ENCODE measurements at places on chromosomes 2 and 18.

GRCh38 chr2:241821460-241822263 is 12.7 kb downstream of the NEU4 start:
- DNase-seq, result no peak

GRCh38 chr2:20868377-20868776 is 45.5 kb upstream of the LDAH start:
- DNase-seq, result peak; percentile 20

- no peak for DNase-seq
These were observed 225.3 kb downstream of the AGPS start for GRCh38 chr2:177617849-177618248.

DNA sequence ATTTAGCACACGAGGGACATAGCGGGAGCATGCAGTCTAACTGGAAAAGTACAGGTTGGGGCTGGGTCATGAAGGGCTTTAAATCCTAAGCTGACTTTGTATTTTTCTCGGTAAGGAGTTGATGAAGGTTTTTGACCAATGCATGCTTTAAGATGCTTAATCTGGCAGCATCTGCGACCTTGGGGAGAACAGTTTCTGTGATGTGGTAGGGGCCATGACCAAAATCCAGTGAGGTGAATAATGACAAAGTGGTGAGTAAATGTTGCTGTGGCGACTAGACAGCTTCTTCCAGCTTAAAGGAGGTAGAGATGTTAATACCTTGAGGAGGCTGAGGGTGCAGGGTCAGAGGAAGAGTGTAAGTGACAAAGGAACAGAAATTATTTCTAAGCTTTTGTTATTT is 174.6 kb upstream of the ALPP start:
- no peak for DNase-seq

DNA sequence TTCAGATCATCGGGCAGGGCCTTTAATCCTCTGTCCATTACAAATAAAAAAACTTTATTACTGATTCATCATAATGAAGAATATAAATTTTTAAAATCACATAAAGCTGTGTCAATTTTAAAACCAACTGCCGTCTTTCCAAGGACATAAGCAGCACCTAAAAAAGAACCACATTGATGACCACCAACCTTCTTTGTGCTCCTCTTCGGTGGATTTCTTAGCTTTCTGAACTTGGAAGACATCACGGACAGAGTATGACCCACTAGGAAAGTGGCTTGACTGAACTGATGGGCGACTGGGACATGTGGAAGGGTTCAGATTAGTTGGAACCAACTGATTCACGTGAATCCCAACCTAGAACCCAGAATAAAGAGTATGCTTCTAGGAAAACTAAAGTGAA is 68.9 kb downstream of the EIF5B start:
- DNase-seq, result no peak

DNA sequence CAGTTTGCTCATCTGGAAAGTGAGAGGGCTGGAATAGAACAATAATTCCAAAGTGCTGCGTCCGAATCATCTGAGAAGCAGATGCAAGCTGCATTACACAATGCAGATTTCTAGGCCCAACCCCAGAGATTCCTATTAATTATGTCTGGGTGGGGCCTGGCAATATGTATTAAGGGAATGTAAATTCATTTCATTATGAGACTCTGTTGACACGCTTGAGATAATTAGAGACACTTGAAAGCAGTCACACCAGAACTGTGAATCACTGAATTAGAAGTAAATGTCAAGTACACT is 54.7 kb upstream of the HK2 start:
- DNase-seq, result no peak

GRCh38 chr2:35741556-35741955 is 614.0 kb upstream of the CRIM1 start:
- no peak for DNase-seq

DNA sequence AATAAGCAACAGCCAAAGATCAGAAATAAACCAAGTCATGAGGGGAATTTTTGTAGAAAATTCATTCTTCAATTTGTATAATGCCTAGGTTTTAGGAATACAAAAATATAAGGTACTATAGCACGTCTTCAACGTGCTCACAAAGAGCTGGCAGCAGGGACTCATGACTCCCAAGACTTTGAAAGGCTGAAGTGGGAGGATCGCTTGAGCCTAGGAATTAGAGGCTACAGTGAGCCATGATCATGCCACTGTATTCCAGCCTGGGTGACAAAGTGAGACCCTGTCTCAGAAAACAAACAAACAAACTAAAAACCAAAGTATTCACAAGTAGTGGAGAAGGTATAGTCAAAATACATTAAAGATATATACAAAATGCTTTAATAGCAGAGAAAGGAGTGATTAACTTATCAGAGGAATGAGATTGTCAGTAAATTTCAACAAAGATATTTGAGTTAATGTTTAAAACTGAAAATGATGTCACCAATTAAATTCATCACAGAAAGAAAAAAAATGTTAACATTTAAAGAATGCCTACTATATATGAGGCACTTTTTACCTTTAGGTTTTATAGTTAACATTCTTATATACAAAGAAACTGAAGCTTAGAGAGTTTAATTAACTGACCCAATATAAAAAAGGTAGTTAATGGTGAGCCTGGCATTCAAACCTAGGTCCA is 3.2 kb downstream of the WDR33 start:
- DNase-seq, result no peak

DNA sequence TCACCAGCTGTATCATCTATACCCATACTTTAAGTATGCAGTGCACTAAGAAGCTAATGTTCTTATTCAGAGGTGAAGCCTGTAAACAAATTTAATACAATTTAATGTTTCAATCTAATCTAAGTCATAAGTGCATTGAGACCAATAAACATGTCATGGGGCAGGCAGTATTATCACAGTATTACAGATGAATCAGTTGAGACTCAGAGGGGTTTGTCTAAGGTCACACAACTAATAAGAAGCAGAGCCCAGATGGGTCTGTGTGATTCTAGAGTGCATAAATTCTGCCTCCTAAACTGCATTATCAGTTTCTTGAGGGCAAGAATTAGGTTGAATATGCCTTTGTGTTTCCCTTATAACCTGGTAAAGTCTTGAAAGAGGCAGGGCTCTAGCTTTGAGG is 140.9 kb upstream of the RNF152 start:
- DNase-seq, result no peak

GRCh38 chr18:9868857-9869714 is 16.7 kb upstream of the TXNDC2 start:
- no peak for DNase-seq

- no peak for DNase-seq
These were observed 141.2 kb downstream of the TRIB2 start for GRCh38 chr2:12857891-12858290.

GRCh38 chr2:79950526-79950925 is 354.0 kb downstream of the LRRTM1 start:
- no peak for DNase-seq

DNA sequence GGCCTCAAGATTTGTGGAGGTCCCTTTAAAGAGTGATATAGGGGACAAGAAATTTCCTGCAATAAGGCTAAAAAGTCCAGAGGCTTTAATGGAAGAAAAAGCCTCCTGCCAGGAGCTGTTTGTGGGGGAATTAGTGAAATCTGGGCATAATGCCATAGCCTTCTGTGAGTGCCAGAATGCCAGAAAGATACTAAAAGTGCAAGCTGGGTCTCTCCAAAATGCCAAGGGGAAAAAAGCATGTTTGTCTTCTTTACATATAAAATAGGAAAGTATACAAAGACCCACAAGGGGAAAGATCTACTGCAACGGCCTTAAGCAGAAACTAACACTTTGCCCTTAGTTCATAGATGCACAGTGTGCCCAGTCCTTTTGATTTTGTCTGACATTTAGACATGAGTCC is 647.7 kb upstream of the ZNF804A start:
- no peak for DNase-seq

- no peak for DNase-seq
These were observed 129.0 kb upstream of the COPS8 start for GRCh38 chr2:236956641-236957040.

- no peak for DNase-seq
These were observed 1136.0 kb downstream of the SUCLG1 start for GRCh38 chr2:83323038-83323437.

GRCh38 chr2:218807626-218808025 is 24.0 kb downstream of the PRKAG3 start:
- no peak for DNase-seq

DNA sequence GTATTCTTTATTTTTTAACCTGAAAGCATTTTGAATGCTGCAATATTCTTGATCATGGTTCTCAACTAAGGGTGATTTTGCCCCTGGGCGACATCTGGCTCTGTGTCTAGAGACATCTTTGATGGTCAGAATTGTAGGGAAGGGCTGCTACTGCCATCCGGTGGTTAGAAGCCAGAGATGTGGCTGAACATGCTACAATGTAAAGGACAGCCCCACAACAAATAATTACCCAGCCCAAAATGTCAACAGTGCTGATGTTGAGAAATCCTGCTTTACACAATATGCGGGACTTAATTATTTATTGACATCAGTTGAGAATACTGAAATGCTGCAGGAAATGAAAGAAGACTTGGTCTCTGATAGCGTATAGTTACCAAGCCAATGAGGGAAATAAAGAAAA is 37.5 kb upstream of the SERPINB2 start:
- DNase-seq, result peak; percentile 30

GRCh38 chr18:9517869-9518268 is 42.6 kb downstream of the RALBP1 start:
- DNase-seq, result no peak

DNA sequence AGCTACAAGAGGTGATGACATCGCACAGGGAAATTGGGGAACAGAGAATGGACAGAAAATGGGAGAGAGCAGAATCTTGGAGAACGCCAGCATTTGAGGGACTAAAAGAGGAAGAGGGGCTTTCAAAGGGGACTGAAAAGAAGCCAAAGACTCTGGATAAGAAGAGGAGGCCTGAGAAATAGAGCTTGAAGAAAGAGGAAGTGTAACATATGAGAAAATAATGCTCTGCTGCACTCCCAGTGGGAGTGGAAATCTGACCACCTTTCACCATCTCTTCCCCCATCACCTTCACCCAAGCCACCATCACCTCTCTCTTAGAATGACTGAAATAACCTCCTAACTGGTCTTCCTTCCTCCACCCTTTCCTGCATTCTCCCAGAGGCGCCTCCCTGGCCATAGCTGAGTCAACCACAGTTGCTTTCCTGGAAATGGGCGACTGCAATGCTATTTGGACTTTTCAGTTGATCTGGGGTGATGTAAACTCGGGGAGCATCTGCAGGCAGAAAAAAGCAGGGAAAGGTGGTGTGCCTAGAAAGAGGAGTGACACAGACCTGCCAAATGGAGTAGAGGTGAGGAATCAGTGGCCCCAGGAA is 16.8 kb downstream of the CXCR1 start:
- DNase-seq, result no peak

GRCh38 chr2:196291873-196292800 is 120.8 kb upstream of the STK17B start:
- DNase-seq, result peak; percentile 83

DNA sequence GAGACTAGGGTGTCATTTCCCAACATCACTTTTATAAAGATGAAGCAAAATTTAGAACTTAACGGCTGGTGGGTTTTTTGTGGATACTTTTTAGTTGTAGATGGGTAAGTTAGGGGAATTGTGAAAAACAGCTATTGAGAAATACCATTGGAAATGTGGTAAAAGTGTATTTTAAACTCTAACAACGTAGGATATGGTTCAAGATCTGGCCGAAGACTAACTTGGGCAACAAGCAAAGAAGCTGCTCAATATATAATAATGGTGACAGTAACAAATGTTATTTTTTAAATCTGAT is 1.6 kb downstream of the DNAH7 start:
- no peak for DNase-seq

GRCh38 chr18:22951823-22952222 is 18.7 kb downstream of the RBBP8 start:
- no peak for DNase-seq

DNA sequence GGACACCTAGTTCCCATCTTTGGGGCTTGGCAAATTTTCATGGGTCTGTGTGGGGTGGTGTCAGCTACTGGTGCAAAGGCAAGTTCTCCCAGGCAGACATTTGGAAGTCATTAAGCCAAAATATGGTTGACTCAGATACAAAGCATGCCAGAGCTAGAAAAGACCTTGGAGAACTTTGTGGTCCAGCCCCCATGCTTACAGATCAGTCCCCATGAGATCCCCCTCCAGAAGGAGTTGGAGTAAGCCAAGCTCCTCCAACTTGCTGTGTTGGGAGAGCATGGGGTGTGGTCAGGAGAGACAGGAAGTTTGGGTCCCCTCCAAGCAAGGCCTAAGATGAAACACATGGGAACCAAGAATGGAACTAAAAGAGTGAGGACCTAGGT is 224.5 kb downstream of the CYP26B1 start:
- no peak for DNase-seq

DNA sequence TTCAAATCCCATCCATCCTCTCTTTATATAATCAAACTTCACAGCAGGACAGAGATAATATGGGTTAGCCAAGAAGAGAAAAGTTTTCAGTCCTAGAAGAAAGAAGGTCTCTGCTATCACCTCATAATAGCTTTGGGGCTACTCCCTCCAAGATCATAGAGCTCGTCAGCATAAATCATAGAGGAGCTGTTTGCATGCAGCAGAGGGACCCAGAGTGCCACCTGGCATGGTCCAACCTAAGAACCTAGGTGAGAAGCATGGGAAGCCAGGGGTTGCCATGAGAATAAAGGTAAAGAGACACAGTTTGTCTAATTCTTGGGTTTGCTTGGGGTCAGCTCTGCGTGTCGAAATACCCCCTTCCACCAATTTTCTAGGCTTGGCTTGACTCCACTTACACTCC is 87.1 kb upstream of the CYP1B1 start:
- no peak for DNase-seq

GRCh38 chr2:45315861-45316260 is 295.2 kb downstream of the SRBD1 start:
- no peak for DNase-seq

- peak; percentile 60 for DNase-seq
These were observed 18.5 kb upstream of the CCDC93 start for GRCh38 chr2:118032169-118033013.

DNA sequence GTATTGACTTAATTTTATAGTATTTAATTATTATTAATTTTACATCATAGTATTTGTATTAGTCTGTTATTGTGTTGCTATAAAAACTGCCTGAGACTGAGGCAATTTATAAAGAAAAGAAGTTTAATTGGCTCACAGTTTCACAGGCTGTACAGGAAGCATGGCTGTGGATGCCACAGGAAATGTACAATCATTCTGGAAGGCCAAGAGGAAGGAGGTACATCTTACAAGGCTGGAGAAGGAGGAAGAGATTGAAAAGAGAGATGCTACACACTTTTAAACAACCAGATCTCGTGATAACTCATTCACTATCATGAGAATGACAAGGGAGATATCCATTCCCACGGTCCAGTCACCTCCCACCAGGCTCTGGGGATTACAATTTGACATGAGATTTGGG is 2019.4 kb upstream of the PIK3C3 start:
- DNase-seq, result no peak
